HCEC 1CT (cell line): ENCODE measurements at places on chromosomes 5 and 9.

DNA sequence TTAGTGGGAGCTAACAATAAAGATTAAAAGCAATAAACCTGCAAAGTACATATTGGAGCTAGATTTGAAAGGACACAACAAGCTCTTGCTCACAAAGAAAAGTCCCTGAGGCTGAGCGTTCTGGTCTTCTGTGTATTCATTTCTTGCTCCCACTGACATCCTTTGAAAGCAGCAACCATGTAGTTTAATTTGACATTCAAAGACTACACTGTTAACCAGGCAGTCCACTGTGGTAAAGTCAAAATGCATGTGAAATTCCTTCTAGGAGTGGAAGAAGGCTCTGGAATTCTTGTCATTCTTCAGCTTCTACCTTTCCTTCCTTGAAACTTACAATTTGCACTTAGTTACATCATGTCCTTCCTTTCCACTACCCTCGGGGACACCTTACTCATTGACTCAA lies 480.7 kb downstream of the CSNK1G3 start:
- DNase-seq = no peak

GRCh38 chr5:124349931-124350330 lies 396.5 kb downstream of the ZNF608 start:
- no peak for DNase-seq

DNA sequence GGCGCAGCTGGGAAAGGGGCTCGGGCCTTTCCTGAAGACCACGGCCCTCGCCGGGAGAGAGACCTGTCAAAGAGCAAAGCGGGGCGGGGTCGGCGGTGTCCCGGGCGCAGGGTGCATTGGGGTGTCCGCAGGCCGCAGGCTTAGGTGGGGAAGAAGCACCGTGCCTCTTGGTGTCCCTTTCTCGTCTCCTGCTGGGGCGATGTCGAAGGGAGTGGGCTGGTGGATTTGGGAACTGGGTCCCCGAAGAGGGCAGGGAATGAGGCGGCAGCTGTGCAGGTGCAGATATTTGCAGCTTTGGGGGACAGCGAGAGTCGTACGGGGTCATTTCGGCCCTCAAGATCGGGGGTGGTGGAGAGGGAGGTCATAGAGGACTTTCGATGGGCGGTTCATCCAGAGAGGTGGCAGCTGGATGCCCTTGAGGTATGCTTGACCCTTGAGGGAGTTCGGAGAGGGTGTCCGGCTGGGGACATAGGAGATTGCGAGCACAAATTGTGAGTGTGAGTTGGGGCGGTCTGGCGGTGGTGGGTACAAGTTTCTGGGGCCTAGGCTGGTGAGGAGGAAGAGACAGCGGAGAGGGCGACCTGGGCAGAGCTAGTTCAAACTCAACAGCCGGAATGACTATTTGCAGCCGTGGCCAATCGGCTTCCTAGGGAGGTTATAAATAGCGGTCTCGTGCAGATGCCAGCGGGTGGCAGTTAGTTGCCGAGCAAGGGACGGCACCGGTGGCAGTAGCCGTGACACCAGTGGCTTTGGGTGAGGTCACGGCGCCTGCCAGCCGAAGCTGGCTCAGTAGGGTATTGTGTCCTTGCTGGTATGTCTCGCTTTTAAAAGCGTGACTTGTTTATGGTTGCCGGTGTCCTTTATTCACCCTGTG lies 601 bp downstream of the NNT start:
- peak; percentile 9 for DNase-seq

- no peak for DNase-seq
Observed at GRCh38 chr9:97997330-97998276, 14.5 kb downstream of the ANP32B start.

DNA sequence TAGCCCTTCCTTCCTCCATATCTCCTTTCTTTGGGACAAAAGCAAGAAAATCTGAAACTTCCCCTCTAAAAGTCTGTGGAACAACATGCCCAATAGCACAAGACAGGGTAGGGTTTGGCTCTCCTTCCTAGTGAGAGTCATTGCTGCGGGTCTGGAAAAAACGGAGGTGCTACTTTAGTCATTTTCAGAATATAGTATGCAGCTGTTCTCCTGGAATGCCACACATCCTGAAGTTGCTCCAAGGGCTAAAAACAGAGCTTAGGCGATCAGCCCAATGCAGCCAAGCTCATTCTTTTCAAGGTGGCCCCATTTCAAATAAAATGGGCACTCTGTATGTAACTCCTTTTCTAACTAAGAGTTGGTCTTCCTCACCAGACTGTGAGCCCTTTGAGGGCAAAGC lies 39.5 kb upstream of the MYOT start:
- no peak for DNase-seq

- no peak for DNase-seq
Observed at GRCh38 chr9:36136894-36137391, 410 bp downstream of the GLIPR2 start.

- DNase-seq = peak; percentile 31
Observed at GRCh38 chr5:159515909-159516415, 185.7 kb upstream of the IL12B start.

DNA sequence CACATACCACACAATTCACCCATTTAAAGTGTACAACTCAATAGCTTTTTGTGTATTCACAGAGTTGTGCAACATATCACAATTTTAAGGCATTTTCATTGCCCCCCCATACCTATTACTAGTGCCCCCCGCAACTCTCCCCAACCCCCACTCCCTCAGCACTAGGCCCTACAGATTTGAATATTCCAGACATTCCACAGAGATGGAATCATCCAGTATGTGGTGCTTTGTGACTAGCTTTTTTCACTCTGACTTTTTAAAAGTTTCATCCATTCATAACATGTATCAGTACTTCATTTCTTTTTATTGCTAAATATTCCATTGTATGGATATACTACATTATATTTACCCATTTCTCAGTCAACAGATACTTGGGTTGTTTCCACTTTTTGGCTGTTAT lies 102.9 kb upstream of the LRRTM2 start:
- peak; percentile 18 for DNase-seq

DNA sequence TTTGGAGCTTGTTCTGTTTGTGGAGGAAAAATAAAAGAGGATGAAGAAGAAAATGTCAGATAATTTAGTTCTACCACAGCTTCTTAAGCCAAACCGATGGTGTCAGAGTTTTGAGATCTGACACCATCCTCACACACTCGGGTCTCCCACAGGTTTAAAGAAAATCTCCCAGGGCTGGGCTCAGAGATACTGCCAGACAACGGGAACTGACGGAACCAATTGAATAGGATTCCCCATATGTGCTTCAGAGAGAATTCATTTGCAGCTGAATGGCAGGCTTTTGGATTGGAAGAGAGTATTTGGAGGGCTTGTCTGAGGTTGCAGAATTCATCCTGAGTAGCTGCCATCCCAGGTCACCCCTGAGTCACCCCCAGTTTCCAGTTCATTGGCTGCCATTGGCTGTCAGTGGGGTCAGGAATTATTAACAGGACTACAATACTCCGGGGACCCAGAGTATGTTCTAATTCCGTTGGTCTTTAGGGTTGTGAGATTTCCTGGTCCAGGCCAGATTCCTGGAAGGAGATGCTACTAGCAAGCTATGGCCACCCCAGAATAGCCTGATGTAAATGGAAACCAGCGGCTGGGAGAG lies 131.3 kb downstream of the PDZD2 start:
- DNase-seq = no peak

DNA sequence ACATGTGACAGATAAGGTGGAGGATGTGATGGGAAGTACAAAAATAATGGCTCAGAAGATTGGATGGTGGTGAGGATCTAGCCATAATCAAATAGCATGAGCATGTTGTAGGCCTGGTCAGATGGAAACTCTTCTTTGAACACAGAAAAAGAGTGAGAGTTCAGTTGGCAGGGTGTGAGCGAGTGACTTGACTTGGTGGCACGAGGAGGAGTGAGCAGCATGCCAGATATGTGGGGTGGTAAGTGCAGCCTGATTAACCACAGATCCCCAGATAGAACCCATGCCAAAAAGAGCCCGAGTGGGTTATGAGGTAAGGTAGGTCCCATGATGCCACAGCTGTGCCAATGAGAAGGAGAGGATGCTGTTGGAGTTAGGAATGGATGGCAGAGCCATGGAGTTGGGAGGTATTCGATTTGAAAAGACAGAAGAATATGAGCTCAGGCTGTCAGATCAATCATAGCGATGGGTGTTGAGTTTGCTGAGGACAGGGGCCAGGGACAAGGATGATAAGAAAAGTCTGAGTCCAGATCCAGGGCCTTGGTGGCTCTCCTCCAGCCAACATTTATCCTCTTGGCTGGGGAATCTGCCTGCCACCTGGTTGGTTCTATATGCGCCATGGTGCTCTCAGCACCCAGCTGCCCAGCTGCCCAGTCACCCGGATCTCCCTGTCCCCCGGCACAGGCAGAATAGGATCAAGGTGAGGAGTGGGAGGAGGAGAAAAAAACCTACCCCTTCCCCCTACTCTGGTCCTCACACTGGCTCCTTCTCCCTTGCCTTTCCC lies 16.5 kb downstream of the GARNL3 start:
- DNase-seq = no peak

DNA sequence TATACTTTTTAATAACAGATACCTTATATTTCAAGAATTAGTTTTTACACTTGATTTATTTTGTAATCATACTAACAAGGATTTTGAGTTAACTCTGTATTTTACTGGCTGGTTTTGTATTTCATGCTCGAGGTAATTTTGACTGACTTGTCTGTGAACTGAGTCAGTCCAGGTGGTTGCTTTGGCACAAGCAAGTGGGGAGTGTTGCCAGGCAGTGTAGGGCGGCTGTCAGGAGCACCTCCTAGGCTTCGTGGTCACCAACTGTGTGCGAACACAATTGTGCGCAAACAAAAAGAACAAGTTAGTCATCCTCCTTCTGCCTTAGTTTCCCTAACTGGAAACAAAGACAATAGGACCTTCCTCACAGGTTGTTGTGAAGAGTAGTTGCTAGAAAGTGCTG lies 286.3 kb downstream of the ADGRV1 start:
- DNase-seq = no peak

- DNase-seq = peak; percentile 83
Observed at GRCh38 chr5:177100714-177101121, 14.0 kb downstream of the FGFR4 start.

GRCh38 chr9:130530938-130531337 lies 48.4 kb upstream of the FUBP3 start:
- DNase-seq = peak; percentile 47

GRCh38 chr9:88828492-88828974 lies 162.7 kb upstream of the S1PR3 start:
- no peak for DNase-seq

GRCh38 chr9:110048976-110049698 lies 158.8 kb downstream of the C9orf152 start:
- peak; percentile 30 for DNase-seq

DNA sequence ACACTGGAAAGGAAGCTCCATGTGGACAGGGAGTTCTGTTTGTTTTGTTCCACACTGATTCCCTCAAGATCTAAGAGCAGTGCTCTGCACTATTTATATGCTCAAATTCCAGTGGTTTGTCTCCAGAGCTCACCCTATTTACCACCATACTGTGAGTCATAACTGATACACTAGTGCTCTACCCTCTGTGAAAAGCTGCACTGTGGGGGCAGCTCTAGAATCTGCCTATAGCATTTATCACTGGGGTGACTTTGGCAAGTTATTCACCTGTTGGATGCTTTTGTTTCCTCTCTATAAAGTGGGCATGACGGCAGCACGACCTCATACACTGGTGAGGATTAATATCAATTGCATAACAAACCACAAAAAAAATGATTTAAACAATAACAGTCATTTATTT lies 307.8 kb downstream of the NR2F1-AS1 start:
- peak; percentile 89 for DNase-seq

DNA sequence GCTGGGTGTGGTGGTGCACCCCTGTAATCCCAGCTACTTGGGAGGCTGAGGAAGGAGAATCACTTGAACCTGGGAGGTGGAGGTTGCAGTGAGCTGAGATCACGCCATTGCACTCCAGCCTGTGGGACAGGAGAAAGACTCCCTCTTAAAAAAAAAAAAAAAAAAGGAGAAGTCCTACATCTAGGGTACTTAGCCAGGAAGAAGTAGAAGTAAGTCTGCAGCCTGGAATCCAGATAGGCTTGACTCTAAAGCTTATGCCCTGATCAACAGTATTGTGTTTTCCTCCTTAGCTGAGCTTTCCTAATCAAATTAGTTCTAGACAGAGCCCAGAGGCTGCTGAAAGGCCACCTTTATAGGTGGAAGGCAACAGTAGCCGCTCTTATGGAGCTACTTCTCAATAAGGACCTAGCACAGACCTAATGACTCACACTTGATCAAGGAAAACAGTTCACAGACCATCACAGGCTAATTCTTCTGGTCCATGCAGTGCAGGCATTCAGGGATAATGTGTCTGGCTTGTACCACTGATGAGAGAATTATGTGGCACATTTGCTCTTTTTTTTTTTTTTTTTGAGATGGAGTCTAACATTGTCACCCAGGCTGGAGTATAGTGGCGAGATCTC lies 105.5 kb upstream of the KLF4 start:
- no peak for DNase-seq

- peak; percentile 95 for DNase-seq
Observed at GRCh38 chr5:65121880-65122436, 353.2 kb downstream of the CWC27 start.

- no peak for DNase-seq
Observed at GRCh38 chr5:11531811-11532555, 372.3 kb downstream of the CTNND2 start.

DNA sequence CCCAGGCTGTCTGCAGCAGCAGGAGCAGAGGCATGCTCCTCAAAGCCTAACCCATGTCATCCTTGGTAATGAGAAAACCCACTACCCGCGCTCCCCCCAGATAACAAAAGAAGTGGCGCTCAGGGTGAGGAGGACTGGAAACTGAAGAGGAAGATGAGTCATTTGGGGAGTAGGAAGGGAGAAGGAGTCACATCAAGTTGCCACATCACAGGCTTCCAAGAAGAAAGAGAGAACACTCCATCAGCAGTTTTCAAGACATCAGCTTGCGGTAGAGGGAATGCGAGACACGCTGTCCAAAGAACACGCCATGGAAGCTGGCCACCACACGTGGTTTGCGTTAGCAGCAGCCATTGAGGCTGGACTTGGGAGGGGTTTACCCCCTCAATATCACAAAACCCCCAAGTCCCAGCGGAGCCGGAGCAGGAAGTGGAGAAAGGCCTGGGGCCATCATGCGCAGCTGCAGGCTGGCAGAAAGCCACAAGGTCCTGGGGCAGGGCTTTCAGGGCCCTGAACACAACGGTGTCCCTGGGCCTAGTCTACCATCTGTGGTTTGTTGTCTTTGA lies 41.5 kb downstream of the SH3PXD2B start:
- peak; percentile 69 for DNase-seq

DNA sequence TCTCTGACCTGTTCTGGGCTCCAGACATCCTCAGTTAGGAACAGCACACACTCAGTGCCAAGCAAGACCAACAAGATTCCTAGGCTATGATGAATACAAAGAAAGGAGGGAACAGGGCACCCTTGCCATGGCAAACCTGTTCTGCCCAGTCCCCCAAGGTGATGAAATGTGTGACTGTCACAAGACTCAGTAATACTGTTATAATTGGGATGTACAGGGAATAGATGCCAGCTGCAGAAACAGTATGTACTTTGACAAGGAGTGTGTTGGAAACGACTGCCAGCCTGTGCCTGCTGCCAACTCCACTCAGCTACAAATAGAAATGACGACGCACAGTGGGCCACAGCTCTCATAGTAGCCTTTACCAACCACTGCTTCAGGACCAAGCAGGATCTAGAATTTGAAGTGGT lies 453.0 kb downstream of the EFNA5 start:
- DNase-seq = no peak
